ENCODE measurements at places on chromosomes 12 and 14. TPM values are rescaled to one million over a fixed set of nuclear protein-coding genes. Genes with fewer than 3 reads are reported as not detected.

DNA sequence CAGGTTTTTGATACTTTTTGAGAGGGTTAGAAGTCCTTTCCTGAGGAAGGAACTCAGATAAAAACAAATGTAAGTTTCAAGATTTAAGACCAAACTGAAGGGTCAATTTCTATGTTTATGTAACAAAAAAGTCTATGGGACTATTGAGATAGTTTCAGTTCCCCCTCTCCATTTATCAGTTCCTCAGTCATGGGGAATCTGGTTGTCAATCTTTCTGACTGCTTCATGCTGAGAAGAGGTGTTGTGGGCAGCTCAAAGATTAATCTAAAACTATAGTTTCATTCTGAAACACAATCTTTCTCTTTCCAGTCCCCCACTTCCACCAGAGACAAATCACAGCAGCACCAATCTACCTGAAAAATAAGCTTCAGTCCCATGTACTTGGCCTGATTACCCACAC, 93.7 kb downstream of the KCNMB4 start:
- DNase-seq: no peak

DNA sequence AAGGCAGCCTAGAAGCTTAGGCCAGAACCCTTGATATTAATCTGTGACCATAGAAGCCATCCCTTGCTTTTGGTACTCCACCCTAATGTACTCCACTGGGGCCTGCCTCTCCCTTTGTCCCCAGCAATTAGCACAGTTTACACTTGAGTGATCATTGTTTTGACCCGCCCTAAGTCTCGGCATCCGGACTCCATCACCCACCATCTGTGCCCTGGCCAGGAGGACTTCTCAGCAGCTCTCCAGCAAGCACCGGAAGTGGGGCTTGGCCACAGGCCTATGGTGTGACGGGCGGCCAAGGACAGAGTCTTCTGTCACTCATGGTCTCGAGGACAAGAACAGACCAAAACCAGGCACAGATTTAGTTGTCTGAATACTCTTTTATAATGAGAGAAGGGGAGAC, 126.5 kb upstream of the NTF3 start:
- DNase-seq: no peak

- DNase-seq: no peak
These were observed 106.1 kb upstream of the PLXNC1 start for GRCh38 chr12:94042321-94042720.

GRCh38 chr12:2528001-2528400, 266.8 kb upstream of the FKBP4 start:
- no peak for DNase-seq

DNA sequence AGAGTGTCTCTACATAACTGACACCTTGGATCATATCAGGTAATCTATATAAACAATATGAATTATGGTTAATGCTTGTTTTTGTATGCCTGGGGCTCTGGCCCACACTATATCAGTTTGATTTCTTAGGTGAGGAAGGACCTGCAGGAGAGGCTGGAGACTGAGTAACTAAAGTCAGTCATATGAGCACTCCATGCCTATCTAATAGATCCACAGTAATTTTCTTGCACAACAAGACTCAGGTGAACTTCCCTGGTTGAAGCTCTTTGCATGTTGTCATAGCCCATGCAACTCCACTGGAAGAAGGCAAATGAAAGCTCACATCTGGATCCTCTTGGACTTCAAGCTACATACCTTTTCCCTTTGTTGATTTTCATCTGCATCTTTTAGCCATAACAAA, 62.3 kb downstream of the CDK17 start:
- no peak for DNase-seq

Gene LRP1-AS
- not detected for total RNA-seq

Gene ANKRD33
- not detected for total RNA-seq

Gene HOXC9
- total RNA-seq: not detected

Gene CCDC196
- not detected for total RNA-seq
